Endothelial cell of umbilical vein (primary cell): ENCODE measurements at places on chromosomes 5 and 9. TPM values are rescaled to one million over a fixed set of nuclear protein-coding genes. Genes with fewer than 3 reads are reported as not detected.

GRCh38 chr9:134877541-134877940 is 3.1 kb upstream of the FCN2 start:
- no peak for DNase-seq

GRCh38 chr5:96489532-96489931 is 56.5 kb upstream of the PCSK1 start:
- no peak for DNase-seq

DNA sequence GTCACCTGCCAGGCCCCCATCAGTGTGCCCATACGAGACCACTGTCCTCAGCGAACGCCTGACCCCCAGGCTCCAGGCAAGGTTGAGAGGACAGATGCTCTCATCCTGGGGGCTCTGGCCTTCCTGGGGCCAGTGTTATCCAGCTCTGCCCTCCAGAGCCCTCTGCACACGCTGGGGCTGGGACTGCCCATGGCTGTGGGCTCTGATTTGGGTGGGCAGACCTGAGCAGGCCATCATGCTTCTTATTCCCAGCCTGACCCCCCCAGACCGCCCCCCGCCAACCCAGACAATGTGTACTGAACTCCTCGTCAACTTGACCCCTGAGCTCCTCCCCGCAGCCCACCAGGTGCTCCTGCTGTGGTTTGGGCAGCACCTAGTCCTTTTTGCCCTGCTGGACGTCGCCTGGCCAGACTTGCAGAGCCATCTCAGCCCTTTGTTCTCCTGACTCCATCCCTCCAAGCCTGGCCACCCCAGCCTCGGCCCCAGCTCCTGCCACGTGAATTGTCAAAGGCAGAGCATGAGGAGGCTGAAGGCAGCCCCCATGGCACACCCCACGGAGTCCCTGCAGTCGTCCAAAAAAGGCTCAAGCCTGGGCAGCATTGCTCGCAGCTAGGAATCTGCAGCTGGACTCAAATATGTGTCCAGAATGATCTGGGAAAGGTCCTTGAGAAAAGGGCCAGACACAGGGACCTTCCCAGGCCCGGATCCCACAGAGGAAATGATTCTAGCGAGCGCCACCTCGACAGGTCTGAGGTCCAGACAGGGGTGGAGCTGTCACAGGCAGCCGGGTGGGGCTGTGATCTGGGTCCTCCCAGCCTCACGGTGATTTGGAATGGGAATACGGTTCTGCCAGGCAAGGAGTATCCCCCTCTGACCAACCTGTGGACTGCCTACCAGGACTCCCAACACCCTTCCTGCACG is 87.0 kb downstream of the ADAMTS2 start:
- no peak for DNase-seq

GRCh38 chr9:119765632-119766175 is 396.5 kb upstream of the BRINP1 start:
- no peak for DNase-seq

GRCh38 chr5:91024727-91025126 is 358.4 kb downstream of the ARRDC3 start:
- no peak for DNase-seq

DNA sequence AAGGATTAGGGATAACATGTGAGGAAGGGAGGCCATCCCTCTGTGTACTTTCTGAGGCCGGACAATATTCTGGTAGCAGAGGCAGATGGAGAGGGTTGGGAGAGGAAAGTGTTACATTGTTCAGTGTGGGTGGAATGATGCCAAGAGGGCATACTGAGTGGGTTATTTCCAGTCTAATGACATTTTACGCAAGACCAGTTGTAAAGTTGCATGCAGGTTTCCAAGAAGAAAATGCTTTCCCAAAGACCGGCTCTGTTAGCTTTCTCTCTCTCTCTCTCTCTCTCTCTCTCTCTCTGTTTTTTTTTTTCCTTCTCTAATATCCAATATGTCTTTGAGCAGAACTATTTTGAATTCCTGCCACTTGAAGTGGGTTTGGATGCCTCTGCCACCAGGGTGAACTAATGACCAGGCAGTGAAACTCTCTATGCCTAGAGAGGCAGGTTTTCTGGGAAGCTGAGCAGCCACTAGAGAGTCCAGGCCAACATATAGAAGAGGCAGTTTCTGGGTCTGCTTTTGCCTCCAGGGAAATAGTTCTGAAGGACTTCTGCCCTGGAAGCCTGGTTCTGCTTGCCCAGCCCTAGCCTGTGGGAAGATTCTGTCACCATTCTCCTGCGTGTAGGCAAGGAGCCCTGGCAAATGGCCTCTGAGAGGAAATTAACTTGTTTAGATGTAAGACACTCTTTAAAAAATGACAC is 24.4 kb upstream of the ZNF366 start:
- DNase-seq = peak; percentile 30

DNA sequence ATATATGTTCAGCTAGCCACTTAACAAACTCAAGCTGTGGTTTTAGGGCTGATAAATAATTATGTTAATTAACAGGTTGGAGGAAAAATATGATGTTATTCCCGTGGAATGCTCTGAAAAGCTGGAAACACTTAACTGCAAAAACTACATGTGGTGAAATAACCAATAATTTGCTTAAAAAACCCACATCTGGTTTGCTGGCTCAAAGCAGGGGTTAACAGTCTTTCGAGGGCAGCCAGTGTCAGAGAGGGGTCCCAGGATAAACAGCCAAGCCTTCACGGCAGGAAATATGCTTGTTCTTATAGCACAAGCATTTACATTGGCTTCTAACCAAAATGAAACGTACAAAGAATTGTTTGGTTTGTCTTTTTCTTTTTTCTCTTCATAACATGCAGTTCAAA is 254.0 kb upstream of the GAS1 start:
- DNase-seq = no peak

- DNase-seq = no peak
Measured at GRCh38 chr5:139861021-139861888, 65.6 kb downstream of the PSD2 start.

DNA sequence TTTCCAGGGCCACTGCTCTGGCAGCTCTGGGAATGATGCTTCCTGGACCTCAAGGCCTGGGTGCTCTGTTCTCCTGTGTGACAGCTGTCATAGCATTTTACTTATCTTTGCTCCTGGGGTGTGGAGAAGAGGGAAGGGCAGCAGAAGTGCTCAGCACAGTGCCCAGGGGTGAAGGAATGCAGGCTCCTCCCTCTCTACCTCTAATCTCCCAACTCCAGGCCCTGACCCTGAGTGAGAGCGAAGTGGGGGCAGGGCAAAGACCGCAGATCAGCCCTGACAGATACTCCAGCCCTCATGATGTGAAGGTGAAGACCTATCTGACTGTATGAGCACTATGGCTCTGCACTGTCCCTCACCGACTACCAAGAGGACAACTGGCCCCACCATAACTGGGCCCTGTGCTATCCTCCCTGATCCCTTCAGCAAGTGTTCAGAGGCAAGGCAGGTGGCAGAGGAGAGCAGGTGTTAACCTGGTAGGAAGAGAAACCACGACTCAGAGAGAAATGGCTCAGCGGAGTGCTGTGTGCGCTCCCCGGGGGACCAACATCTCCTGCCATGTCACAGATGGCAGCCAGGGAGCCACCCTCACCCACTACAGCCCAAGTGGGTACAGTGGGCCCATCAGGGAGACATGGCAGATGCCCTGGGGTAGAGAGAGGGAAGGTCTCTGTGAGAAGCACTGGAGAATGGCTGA is 16.8 kb downstream of the ACSL6 start:
- no peak for DNase-seq

DNA sequence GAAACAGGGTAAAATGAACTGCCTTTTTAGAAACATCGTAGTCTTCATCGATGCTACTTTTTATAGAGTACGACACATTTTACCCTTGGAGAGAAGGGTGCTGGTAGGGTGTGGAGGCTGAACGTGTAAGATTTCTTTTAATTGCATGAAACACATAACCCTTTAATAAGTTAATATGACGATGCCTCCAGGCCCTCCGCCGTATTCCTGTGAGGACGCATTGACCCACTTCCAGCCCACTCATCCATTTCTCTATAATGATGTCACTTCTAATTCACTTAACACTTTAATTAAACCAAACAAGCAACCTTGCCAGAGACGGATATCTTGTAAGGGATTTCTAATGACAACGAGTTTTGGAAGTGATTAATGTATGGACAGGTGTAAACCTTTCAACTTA is 158.7 kb downstream of the IRX2 start:
- no peak for DNase-seq

GRCh38 chr9:84655447-84655846 is 14.1 kb upstream of the NTRK2 start:
- no peak for DNase-seq

DNA sequence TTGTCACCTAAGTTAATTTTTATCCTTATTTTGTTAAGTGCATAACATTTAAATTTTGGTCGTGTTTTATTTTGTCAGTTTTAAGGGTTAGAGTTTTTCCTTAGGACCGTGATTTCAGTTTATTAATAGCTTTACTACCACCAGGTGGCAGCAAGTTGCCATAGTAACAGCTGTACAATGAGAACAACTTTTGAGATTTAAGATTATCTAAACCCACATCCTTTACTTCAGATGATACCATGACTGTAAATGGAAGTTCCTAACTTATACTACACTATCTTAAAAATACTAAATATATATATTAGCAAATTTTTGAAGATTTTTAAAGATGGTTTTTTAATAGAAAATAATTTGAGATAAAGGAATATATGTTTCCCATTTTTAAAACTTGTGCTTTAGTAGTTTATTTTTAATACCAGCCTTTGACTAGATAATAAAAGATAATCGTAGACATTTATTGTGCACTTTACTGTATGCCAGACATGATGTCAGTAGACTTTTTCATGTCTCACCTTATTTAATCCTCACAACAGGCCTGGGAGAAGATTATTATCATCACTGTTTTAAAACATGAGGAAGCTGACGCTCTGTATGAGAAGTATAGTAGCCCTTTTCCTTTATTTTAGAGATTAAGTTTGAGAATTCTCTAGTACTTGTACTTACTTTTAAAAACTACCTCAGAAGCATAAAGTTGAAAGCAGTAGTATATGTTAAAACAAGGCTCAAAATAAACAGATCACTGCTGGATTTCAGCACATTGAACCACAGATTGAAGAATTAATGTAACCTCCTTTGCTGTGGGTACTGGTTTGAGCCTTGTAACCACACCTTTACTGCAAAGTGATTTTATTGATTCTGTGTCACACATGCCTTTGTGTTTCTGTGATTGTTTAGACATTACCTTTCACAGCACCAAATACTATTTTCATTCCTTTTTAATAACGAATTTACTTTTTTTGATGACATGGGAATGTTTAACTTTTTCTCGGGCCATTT is 27.5 kb downstream of the SREK1 start:
- peak; percentile 59 for DNase-seq

- DNase-seq = no peak
Measured at GRCh38 chr5:88792144-88792840, 90.7 kb downstream of the MEF2C start.

GRCh38 chr9:30673132-30673531 is 1711.3 kb upstream of the ACO1 start:
- no peak for DNase-seq

DNA sequence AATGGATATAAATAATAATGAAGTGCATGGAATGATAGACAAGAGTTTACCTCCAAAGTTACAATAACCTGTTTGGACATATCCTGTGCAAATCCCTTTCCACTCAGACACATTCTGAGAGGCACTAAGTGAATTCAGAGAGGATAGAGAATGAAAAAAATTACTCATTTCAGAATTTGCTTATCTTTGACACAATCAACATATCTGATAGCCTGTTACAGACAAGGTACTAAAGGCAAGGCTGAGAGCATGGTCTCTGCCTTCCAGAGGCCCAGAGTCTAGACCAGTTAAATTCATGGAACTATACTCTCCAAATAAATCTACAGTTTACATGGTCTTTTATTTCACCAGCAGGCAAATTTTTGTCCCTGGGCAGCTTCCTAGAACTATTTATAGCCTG is 371.8 kb upstream of the PTGER4 start:
- no peak for DNase-seq

DNA sequence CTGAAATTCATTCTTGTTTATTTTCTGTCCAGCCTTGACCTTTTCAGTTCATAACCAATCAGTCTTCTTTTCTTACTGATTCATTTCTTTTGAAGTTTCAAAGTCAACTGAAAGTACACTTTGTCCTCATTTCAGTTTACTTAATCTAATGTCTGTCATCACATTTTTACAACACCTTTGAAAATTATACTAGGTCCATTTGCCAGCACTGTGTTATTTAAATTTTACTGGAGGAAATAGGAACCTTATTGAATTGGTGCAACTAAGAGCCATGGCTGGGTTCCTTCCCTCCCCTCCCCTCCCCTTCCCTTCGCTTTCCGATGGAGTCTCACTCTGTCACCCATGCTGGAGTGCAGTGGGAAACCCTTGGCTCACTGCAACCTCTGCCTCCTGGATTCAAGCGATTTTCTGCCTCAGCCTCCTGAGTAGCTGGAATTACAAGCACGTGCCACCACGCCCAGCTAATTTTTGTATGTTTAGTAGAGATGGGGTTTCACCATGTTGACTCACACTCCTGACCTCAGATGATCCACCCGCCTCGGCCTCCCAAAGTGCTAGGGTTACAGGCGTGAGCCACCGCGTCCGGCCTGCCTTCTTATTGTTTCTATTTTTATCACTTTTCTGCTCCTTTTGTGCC is 6.3 kb downstream of the RMI1 start:
- no peak for DNase-seq

GRCh38 chr9:126722922-126723806 is 81.7 kb upstream of the ZBTB43 start:
- no peak for DNase-seq

GRCh38 chr5:160961038-160961437 is 109.0 kb upstream of the ATP10B start:
- DNase-seq = no peak

DNA sequence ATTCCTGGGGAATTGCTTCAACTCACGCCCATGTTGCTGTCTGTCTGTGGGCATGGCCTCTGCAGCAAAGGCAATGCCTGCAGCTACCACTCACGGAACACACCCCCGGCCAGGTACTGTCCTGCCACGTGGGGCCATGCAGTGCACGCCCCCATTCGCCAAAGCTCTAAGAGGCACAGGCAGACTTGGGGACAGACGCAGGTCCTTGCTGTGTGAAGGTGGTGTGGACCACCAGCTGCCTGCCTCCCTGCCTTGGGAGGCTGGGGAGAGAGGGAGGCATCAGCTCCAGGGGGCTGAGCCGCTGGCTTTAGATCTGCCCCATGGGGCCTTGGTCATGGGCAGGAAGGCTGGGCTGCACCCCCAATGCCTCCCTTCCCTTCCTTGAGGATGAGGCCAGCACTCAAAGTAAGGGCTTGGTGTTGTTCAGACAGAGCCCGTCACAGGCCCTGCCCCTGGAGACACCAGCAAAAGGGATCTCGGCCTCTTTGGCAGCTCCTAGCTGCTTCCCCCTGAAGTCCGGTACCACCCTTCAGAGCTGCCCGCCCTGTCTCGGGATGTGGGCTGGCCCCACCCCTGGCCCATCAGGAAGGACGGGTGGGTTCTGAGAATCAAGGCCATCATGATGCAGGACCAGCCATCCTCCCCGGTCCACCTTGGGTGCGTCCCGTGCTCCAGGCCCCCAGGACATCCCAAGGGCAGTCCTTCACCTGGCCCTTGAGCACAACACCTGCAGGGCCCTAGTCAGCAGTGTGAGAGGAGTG is 2.3 kb downstream of the GRIN1 start:
- no peak for DNase-seq

CDKN2A gene
- 8.5 and 9.3 TPM in 2 replicates for total RNA-seq

IL13 gene
- not detected in 2 replicates for total RNA-seq

HAVCR2 gene
- 0.42 TPM in 1 of 2 replicates, not detected in the other for total RNA-seq

AK8 gene
- 0.32 TPM in 1 of 2 replicates, not detected in the other for total RNA-seq

SAXO1 gene
- total RNA-seq = not detected in 2 replicates

CKMT2 gene
- not detected in 2 replicates for total RNA-seq

CENPP gene
- total RNA-seq = 8.7 and 12.0 TPM in 2 replicates
